Mononuclear cell (primary cell): ENCODE measurements at places on chromosomes 5 and 9. TPM values are rescaled to one million over a fixed set of nuclear protein-coding genes. Genes with fewer than 3 reads are reported as not detected.

Gene FOXD4L6
- total RNA-seq: not detected

Gene RHOBTB3
- total RNA-seq: 23.3 TPM

Gene DIPK1B
- total RNA-seq: 2.7 TPM

Gene KIF4B
- total RNA-seq: not detected

Gene CCDC183
- 1.7 TPM for total RNA-seq

Gene SAPCD2
- 3.3 TPM for total RNA-seq
